ENCODE measurements at places on chromosomes 2 and 18.

DNA sequence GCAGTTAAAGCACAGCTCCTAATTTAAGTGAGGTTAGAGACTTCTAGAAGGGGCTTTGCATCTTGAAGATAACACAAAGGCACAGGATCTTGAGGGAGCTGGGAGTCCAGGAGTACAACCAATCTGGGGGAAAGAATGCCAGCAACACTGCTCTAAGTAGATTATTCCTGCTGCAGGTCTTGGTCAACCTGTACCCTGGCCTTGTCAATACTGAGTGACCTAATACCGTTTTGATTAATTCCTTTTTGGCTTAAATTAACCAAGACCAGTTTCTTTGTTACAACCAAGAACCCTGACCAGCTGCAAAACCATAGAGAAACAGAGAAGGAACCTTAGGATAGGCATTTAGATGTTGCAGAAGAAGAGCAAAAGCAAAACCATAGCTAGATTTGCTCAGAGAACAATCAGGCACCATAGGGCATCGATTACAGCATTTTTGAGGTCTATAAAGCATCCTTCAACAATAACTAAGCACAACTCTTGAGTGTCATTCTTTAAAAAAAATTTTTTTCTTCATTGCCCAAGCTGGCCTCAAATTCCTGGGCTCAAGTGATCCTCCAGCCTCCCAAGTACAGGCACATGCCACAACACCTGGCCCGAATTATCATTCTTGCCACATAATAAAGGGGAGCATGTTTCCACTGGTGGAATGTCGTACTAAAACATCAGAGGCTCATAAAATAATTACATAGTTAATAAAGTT lies 6.3 kb downstream of the STARD7 start:
- no peak for DNase-seq

- DNase-seq: no peak
Observed at GRCh38 chr2:6127718-6128117, 435.5 kb downstream of the SOX11 start.

DNA sequence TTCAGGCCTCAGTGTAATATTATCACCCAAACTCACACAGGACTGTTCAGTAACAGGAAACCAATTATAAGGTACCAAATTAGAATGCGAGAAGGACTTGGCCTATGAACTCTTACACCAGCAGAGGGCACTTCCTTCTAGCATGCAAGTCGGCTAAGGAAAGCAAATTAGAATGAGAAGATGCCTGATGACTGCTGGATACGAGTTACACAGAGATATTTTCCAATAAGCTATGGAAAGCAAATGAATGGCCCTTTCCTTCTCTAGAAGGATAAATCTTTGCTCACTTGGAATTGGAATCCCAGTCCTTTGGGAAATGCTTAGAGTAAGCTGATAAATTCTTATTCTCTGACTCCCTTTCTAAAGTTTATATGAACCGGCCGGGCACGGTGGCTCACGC lies 109.8 kb downstream of the AP1S3 start:
- DNase-seq: peak; percentile 49

GRCh38 chr2:221708902-221709301 lies 136.8 kb upstream of the EPHA4 start:
- no peak for DNase-seq

GRCh38 chr2:238518172-238518820 lies 91.6 kb downstream of the ASB1 start:
- DNase-seq: no peak

DNA sequence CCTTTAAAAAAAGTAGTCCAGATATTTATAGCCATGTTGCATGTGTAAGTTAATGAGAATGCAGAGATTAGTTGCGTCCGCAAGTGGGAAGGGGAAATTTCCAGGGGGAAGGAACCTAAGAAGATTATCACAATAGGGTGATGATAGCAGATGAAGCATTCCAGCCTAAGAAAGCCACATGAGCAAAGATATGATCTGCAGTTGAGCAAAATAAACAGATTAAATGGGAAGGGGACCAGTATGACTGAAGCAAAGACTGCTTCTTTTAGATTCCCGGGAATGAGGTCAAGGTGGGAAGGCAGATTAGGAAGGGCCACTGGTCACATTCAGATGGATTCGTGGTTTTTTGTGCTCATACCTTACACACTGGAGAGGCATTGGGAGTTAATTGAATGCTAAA lies 154.6 kb upstream of the CDH2 start:
- no peak for DNase-seq
